ENCODE measurements at places on chromosomes 13 and 19.

DNA sequence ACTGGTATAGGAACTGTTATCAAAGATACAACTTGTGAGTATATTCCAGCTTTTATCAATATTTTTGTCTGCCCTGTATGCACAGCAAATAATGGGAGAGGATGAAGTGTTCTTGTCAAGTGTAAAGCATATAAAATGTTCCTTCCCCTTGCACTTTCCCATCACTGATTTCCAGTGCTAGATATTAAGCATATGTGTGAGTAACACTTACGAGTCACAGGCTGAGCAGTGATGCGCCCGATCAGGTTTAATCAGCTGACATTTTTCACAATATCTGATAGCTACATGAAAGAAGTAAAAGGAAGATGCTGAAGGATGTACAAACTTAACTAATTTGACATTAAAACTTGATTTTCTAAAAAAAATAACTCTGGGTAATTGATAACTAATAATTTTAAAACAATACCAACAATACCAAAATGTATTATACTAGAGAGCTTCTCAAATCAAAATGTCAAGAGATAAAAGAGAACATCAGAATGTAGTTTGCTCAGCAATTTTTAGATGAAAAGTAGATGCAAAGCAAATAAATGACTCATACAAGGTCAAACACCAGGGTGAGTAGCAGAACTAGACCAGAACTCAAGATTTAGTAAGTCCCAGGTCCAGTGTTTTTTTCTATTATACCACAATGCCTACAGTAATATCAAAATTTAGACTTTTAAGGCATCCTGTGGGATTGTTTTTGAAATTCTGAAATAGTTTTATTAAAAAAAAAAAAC is 56.4 kb downstream of the ZDHHC20 start:
- DNase-seq, result no peak

DNA sequence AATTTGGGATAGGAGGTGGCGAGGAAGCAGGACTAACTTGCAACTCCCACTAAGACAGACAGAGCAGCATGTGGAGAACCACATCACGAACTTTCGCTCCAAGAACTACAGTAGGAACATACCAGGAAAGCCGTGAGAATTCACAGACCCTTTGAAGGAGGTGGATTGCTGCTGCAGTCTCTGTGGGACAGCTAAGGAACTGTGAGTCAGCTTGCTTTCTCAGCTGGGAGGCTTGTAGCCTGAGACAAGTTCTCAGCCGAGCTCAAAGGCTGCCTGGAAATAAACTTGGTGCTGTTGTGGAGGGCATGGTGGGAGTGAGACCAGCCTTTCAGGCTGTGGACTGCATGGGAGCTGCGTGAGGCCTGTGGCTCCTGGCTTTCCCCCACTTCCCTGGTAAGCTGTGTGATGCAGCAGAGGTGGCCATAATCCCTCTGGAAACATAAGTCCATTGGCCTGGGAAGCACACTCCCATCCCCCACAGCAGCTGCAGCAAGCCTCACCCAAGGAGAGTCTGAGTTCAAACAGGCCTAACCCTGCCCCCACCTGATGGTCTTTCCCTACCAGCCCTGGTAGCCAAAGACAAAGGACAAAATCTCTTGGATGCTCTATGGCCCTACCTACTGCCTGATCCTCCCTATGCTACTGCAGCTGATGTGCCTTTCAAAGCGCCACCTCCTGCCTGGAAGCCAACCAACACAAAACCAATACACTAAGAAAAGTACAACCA is 441.1 kb upstream of the HTR2A start:
- no peak for DNase-seq

GRCh38 chr13:107681600-107681999 is 533.7 kb downstream of the LIG4 start:
- no peak for DNase-seq

DNA sequence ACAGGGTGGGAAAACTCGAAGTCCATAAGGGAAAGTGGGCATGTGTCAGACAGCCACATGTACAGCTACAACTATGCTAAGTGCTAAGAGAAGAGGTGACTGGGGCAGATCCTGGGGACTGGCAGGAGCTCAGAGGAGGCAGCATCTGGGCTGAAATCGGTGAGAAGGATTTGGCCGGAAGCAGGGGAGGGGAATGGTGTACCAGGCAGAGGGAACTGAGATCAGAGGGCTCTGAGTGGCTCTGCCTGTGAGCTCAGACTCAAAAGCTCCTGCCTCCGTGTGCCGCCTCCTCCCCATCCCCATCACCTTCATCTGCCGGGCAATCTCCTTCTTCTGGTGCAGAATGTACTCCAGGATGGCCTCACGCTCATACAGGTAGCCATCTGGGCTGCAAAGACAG is 21.8 kb downstream of the NOSIP start:
- DNase-seq, result no peak

DNA sequence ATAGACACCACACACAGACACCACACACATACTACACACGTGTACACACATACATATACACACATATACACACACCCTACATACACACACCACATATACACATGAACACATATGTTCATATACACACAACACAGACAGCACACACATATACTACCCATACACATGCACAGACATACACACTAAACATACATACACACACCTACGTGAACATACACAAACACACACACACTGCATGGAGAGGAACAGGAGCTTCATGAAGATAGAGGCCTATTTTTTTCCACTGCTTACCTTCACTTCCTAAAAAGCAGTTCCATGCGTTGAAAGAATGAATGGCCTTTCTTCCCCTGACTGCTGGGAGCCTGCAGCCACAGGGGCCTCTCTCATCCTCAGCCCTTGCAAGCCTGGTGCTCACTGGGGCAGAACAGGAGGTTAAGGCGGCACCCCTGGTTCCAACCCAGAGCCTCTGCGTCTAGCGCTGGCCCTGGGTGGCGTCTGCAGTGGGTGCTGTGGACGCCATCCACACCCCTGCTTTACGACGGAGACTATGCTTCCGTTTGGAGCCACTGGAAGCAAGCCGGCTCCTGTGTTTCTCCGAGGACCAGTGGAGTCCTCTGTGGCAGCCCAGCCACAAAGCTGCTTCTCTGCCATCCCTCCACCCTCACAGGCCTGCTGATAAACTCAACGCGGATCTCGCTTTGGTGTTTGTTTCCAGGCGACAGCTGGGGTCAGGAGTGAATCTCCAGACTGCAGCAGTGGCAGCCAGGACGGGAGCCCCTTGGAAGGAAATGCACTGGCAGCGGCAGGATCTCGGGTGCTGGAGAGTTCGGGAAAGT is 1.9 kb upstream of the RASA3 start:
- DNase-seq, result no peak

DNA sequence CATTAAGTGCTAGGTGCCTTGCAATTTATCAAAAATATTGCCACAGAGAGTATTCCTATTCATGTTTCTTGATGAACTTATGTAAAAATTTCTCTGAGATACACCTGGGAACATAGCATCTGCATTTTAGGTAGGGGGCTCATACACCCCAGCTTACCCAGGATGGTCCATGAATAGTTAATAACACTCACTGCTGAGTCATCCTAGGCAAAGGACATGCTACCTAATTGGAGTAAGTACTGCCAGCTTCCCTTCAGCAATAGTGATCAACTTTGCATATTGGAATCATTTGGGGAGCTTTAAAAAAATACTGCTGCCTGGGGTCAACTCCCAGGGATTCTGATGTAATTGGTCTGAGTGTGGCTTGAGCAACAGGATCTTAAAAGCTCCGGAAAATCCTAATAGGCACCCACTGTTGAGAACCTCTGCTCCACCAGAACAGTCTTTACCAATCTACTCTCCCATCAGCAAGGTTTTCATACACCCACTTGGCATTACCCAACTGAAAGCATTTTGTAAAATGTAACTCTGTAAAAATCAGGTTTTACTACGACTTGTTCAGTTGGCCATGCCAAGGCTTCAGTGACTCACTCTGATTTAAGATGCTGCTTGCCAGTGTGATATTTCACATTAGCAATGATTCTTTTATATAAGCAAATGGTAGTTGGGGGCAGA is 67.2 kb upstream of the FNDC3A start:
- no peak for DNase-seq

GRCh38 chr13:64289702-64290101 is 2874.1 kb upstream of the PCDH20 start:
- no peak for DNase-seq

DNA sequence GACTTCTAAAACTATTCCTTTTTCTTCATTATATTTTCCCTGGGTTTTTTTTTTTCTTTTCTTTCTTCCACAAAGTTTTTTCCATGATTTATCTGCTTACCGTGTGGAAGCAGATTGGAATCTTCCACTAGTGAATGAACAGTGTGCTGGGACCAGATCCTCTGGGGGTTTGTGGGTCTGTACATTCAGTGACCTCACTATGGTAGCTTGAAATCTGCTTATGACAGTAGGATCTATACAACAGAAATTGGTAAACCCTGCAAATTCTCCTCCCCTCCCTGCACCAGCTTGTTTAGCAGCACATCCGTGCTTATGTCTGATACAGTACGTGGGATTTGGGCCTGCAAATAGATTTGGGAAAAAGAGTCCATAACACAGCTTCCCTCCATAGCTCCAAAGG is 26.0 kb upstream of the MAB21L1 start:
- DNase-seq, result no peak

DNA sequence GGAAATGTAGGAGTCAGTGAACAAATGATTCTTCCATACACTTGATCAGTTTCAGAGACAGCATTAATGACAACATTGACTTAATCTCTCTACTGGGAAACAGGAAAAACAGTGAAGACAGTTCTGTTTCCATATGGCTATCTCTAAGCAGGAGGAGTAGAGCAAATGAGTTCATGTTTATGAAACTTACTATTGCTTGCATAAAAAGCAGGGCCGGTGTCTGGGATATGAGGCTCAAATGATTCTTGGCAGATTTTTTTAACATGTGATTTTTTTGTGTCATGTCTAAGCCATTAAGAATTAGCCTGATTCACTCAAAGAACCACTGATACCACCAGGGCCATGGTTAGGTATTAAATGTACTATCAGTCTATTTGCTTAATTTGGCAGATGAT is 141.9 kb downstream of the SLC7A1 start:
- DNase-seq, result no peak

- no peak for DNase-seq
Observed at GRCh38 chr19:21202865-21203494, 61.1 kb downstream of the ZNF431 start.

GRCh38 chr19:28396287-28396831 is 816.6 kb downstream of the UQCRFS1 start:
- no peak for DNase-seq

DNA sequence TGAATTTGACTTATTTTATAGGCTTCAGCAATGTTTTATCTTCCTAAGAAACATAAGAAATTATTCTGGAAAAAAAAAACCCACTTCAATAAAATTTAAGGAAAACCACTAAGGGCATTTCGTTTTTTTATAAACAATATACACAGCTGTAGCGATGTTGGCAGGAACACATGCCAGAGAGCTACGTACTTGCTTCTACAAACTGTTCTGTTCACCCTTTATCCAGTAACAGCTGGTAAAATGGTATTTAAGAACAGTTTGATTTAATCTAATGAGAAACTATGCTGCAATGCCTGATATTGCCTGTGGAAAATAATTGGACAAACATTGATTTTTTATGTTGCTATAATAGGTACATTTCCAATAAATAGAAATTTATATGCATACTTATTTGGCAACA is 137.2 kb upstream of the DACH1 start:
- DNase-seq, result no peak

- peak; percentile 77 for DNase-seq
Observed at GRCh38 chr13:99606324-99607066, 105.2 kb downstream of the TM9SF2 start.

Data from stimulated activated CD8-positive, alpha-beta memory T cell treated with anti-CD3 and anti-CD28 coated beads, Interleukin-15, amount 100 ng/mL, for 48 hours (primary cell).